GM13976 (cell line): ENCODE measurements at places on chromosomes 6 and 20.

GRCh38 chr6:79546186-79546585 is 9.0 kb upstream of the LCA5 start:
- DNase-seq: no peak

- DNase-seq: peak; percentile 31
These were observed 569 bp upstream of the CDC5L start for GRCh38 chr6:44386929-44387345.

GRCh38 chr6:140345935-140346334 is 971.5 kb upstream of the CITED2 start:
- no peak for DNase-seq

DNA sequence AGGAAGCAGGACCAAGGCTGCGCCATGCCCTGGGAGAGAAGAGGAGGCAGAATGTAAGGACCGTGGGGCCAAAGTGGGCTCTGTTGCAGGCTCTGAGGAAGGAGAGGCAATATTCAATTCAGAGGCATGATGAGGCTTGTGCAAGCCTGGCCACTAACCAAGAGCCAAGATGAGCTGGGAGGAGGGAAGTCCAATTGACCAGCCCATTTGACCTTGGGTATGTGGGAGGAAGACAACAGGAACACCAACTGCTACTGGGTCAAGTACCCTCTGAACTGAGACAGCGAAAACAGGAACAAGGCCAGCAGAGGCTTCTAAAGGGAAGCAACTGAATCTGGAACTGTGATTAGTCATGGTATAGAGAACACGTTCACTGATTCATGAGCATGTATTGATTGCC is 779.6 kb downstream of the MAFB start:
- no peak for DNase-seq

- no peak for DNase-seq
These were observed 53.0 kb downstream of the ADAT2 start for GRCh38 chr6:143397227-143398222.

DNA sequence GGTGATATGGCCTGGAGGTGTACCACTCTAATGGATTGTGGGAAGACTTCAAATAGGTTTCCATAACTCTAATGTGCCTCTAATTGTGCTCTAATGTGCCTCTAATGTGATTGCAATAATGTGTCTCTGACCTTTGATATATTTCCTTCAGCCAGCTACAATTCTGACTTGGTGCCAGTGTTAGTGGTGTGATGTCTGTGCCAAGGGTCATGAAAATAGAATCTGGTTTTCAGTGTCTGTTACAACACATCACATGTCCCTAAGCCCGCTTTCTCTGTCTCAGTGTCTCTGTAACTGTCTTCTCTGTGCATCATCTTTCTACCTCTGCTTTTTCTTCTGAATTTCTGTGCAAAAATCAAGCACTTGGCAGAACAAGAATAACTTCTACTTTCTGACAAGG is 77.2 kb upstream of the ECI2 start:
- DNase-seq: no peak
